Activated CD4-positive, alpha-beta T cell treated with anti-CD3 and anti-CD28 coated beads for 4 hours (primary cell): ENCODE measurements at places on chromosomes 4 and X.

GRCh38 chrX:7062276-7062675 lies 85.2 kb upstream of the STS start:
- DNase-seq = no peak

DNA sequence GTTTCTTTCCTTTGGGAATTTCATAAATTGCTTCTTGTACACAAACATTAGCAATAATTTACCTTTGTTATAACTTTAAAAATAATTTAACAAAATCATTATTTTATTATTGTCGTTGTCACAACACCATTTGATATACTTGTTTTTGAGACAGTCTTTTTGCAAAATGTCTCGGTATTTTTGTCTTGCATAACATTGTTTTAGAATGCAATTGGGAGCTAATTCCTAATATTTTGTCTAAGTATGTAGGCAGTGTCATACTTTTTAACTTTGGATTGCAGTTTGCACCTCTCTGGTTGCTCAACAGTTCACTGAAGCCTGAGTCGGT lies 340 bp upstream of the CFAP299 start:
- DNase-seq = no peak

DNA sequence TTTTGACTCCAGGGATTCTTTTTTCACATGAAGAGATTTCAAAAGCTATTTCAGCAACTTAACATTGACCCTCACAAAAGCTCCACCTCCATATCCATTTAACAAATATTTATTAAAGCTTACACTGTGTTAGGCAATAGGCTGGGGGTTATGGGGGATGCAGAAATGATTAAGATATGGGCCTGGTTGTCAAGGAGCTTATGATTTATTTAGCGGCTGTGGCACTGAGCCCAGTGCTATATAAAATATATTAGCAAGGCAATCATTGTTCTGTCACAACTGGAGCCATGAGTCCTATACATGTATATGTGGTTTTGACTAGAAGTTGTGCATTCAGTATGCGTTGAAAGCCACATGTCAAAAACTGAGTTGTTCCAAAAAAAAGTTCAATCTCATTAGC lies 131.1 kb downstream of the GPC3 start:
- DNase-seq = no peak

DNA sequence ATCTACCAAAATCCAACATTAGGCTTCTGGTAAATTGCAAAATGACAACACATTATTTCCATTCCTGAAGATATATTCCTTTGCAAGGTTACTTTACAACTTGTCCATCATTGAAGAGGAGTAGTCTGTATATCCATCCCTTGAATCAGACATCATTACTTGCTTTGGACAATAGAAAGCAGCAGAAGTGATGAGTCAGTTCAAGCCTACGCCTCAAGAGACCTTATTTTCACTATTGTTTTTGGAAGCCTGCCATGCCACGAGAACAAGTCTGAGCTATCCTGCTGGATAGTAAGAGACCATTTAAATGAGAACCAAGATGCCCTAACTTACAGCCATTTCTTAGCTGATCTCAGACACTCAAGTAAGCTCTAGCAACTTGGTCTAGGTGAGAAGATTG lies 246.0 kb upstream of the HHIP start:
- no peak for DNase-seq

GRCh38 chr4:174532445-174532844 lies 10.2 kb upstream of the HPGD start:
- no peak for DNase-seq

GRCh38 chrX:152989292-152989658 lies 4.6 kb downstream of the PNMA5 start:
- DNase-seq = peak; percentile 1

DNA sequence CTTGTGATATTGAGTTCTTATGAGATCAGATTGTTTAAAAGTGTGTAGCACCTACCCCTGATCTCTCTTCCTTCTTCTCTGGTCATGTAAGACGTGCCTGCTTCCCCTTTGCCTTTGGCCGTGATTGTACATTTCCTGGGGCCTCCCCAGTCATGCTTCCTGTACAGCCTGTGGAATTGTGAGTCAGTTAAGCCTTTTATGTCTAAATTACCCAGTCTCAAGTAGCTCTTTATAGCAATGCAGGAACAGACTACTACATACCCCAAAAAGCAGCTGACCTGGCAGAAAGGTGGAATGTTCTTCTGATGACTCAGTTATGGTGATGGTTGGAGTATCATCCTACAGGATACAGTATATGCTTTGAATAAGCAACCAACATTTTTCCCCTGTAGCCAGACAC lies 11.4 kb upstream of the MCUB start:
- peak; percentile 9 for DNase-seq

- DNase-seq = no peak
Measured at GRCh38 chrX:147680251-147680650, 231.5 kb upstream of the FMR1 start.

GRCh38 chrX:545452-545885 lies 85.1 kb upstream of the SHOX start:
- no peak for DNase-seq

- no peak for DNase-seq
Measured at GRCh38 chr4:80610199-80610598, 274.7 kb downstream of the CFAP299 start.

DNA sequence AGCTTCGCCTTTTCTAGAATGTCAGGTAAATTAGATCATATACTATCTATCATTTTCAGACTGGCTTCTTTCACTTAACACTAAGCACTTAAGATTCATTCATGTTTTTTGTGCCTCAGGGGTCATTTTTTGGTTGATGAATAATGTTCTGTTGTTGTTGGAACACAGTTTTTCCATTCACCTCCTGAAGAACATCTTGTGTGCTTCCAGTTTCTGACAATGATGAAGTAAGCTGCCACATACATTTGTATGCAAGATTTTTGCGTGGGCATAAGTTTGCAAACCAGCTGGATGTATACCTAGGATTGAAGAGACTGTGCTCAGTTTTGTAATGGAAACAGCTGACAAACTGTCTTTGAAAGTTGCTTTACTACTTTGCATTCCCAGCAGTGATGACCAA lies 37.6 kb downstream of the MAGEA9 start:
- no peak for DNase-seq

DNA sequence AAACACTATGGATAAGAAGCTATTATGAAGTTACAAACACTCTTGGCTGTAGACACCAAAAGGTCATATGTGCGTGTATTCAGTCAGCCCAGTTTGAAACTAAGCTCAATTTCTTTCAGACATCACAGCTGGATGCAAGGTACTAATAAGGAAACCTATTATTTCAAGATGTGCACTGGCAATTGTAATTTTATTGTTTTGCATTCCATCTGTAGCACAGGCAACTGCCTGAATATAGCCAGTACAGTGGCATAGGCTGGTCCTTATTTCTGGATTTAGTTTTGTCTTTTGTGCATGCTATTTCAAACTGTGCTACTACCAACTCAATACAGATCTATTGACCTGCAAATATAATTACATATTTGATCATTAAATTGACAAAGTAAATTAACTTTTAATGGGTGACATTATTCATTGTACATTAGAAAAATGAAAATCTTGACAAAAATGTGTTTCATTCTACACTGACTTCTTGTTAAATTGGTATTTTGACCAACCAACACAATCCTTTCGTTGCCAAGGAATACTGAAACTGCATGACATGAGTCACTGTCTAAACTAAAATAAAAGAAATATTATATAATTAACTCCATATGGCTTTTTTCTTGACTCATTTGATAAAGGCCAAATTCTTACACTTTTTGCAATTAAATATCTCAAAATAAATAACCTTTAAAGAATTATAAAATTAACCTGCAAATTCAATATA lies 594.3 kb upstream of the ADGRL3 start:
- DNase-seq = no peak

DNA sequence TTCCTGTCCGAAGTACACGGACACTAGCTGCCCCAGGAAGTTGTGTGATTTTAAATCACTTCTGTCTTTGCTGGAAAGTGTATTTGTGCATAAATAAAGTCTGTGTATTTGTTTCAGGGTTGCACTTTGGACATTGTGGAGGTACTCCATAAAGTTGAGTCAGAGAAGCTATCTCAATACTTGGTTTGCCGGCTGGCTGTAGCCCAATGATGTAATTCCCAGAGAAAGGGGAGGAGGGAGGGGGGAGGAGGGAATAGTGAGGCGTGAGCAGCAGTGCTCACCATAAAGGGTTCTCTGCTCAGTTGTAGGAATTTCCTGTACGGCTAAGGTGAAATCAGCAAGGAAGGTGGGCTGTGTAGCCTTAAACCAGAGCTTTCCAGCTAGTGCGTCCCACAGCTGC lies 7.5 kb downstream of the APEX2 start:
- no peak for DNase-seq

DNA sequence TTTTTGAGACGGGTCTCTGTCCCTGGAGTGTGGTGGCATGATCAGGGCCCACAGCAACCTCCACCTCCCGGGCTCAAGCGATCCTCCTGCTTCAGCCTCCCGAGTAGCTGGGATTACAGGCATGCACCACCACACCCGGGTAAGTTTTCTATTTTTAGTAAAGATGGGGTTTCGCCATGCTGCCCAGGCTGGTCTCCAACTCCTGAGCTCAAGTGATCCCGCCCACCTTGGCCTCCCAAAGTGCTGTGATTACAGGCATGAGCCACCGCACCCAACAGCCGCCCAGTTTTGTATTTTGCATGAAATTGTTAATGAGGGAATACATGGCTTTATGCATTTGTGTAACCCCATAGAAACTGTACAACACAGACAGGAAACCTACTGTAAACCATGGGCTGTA lies 2.8 kb upstream of the ARHGAP4 start:
- no peak for DNase-seq

DNA sequence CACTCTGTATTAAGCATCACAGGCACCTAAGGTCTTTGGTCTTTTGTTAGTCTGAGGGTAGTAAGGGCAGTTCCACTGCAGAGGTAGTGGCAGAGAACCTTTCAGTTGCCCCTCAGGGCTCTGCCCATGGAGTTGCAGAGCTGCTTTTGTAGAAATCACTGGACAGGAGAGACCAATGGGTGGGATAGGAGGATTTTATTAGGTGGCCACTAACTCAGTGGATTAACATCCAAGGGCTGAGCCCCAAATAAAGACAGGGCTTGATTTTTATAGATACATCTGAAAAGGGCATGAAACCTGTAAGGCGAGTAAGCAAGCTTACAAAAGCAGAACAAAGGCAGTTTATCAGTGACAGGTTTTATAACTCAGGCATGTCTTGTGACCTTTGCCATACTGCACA lies 1035.4 kb downstream of the SH3BGRL start:
- no peak for DNase-seq

- no peak for DNase-seq
Measured at GRCh38 chrX:110120025-110120424, 117.1 kb downstream of the TMEM164 start.

GRCh38 chr4:53595204-53595603 lies 3.9 kb upstream of the LNX1 start:
- no peak for DNase-seq

DNA sequence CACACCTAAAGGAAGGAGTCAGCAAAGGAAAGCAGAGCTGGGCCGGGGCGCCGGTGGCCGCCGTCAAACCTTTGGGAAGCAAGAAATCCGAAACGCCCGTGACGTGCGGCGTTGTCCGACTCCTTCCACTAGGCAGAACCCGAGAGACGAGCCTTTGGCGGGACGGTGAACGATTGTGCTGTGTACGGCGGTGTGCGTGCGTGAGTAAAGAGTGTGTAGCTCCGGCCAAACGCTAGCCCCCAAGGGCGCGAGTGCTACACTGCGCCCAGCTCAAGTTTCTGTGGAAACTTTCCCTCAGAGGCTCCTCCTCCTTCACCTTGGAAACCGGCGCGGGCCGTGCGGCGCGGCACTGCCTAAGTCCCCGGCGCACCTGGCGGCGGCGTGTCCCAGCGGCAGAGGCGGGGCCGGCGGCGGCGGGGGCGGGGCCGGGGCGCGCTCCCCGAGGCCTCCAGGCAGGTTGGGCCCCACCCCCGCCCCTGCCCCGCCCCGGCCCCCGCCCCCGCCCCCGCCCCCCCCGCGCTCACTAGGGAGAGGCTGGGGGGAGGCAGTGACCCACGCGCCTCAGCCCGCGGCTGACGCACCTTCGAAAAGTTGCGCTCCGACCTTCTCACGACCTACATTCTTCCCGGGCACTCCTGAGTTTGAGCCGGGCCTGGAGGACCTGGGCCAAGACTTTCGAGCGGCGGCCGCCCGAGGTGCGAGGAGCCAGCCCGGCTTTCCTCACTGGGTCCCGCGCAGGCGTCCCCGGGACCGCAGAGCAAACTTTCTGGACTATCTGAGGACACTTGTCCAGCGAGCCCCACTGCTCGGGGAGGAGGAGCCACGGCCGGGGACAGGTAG lies at the start of gene FHIP1A:
TSS of gene FHIP1A (plus strand) at position 547 of the 840 bp plus-strand sequence. CDS start 157,084 bp downstream, outside the sequence.
- peak; percentile 85 for DNase-seq

- DNase-seq = no peak
Measured at GRCh38 chrX:123590842-123591486, 141.9 kb downstream of the THOC2 start.

DNA sequence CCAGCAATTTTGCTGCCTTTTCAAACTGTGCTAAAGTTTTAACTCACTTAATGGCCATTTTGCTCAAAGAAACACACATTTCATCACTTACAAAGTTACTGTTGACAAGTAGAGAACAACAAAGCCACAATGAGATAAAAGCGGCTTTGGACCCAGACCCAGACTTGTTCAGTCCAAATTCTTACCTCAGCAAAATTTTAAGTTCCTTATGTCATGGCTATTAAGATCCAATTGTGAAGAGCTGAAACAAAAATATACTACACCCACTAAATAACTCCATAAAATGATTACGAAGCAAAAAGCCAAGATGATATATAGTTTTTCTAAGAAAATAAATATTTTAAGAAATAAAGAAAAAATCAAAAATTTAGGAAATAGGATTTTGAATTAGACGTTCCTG lies 137.0 kb upstream of the INPP4B start:
- DNase-seq = no peak

- no peak for DNase-seq
Measured at GRCh38 chr4:146522869-146523205, 1.1 kb upstream of the SLC10A7 start.

DNA sequence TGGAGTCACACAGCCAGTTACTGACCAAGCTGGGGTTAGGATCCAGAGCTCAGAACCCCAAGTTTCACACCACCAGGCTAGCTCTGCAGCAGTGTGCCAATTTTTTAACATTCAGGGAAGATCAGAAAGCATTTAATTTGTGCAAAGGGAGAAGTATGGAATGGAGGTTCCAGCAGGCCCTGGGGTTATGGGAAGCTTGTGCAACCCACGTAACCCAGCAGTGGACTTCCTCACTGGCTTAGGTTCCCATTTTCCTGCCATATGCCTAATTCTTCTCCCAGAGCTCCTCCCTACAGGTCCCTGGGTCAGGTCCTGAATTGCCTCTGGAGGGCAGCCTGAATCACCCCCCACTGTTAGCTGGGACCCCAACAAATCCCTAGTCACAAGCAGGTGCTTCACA lies 14.0 kb downstream of the APLN start:
- no peak for DNase-seq

- DNase-seq = peak; percentile 18
Measured at GRCh38 chrX:19684311-19684710, 169.0 kb upstream of the MAP3K15 start.

DNA sequence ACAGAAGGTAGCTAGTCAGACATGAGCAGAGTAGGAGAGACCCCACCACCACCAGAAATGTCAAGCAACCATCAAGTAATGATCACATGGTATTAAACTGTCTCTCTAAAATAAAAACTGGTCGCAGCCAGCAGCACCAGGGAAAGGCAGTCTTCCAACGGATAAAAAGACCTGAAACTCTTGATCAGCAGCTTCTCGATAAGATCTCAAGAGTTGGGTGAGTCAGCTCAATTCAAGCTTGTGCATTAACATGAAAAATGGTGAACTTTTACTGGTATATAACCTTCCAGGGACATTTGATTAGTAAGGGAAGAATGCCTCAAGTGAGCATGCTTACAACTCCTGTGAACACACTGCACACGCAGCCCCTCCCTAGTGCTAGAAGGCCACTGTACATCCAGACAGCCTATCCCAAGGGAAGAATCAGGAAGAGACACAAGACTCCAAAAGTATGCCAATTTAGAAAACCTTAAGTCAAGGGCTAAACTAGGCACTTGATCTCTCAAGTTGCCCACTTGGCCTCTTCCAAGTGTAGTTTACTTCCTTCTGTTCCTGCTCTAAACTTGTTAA lies 270.0 kb upstream of the GNPDA2 start:
- no peak for DNase-seq
